ENCODE measurements at places on chromosomes 4 and X.

- DNase-seq = no peak
These were observed 35.1 kb upstream of the NR3C2 start for GRCh38 chr4:148477276-148477675.

- no peak for DNase-seq
These were observed 32.5 kb downstream of the FTHL17 start for GRCh38 chrX:31039327-31039711.

DNA sequence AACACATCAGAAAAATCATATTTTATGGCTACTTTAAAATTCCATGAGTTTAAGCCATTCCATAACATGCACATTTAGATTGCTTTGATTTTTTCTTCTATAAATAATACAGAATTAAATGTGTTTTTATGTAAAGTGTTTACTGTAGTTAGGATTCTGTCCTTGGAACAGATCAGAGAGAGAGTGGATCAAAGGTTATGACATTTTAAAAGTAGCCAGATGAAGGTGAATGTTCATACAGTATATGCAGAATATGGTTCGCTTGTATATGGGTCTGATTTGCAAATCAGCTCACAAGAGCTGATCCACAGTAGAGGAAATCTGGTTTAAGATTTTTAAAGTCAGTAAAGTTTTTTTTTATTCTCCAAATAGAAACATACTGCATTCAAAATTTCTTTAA is 7.2 kb upstream of the PALLD start:
- no peak for DNase-seq

- no peak for DNase-seq
These were observed 2.2 kb downstream of the RP2 start for GRCh38 chrX:46838974-46839480.

DNA sequence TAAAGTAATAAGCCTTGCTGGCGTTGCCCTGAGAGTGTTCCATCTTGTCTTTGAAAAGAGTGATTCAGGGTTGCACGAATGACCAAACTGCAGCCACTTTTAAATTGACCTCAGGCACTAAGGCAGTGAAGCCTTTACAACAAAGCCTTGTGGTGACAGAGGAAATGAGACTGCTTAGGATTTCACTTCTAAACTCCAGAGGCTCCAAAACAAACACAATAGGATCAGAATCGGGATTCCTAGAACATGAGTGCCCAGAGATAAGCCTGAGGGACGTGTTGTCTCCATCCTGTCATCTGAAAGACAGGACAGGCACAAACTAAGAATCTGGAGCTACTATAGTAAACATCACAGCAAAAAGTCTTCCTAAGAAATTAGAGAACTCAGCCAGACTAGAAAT is 405.2 kb downstream of the PPARGC1A start:
- no peak for DNase-seq

DNA sequence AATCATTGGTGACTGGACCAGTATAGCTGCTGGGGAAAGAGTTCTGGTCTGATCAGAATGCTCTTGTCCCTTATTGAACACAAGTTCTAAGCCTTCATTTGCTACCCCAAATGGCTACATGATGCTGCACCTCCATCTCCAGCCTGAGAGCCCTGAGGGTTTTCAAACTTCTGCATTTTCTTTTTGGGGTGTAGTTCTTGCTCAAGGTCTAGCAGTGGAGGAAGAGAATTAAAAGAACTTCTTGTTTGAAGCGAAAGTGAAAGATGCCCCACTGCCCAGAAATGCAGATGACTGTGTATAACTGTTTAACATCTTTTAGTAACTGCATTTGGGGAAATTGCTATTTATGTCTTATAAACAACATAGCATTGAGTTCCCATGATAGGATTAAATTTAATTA is 38.5 kb downstream of the LAMTOR3 start:
- DNase-seq = no peak

DNA sequence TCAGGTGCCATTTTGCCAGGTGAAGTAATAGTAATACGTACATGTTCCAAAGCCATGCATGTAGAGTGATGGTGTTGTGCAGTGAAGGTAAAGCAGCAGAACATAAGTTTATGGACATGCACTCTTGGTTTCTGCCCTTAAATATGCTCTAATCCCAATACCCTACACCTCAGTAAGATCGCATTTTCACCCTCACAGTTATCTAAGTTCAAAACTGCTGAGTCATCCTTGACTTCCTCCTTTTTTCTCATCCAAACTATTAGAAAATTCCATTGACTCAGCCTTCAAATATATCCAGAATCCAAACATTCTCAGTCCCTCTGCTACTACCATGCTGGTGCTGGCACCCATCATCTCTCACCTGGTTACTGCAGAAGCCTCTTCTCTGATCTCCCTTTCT is 652.9 kb upstream of the IGFBP7 start:
- no peak for DNase-seq

DNA sequence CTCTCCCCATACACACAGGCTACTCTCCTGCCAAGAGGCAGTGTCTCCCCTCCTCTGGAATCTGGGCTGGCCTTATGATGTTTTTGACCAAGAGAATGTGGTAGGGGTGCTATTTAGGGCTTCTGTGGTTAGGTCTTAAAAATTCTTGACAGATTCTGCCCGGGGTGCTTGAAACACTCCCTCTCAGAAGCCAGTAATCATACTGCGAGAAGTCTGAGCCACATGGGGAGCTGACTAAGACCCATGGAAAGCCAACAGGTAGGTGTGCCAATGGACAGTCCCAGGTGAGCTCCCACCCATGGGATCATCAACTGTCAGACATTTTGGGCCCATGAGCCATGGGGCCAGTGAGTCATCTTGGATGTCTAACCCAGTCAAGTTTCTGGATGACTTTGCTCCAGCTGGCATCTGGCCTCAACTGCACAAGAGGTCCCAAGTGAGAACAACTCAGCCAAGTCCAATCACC is 315.7 kb downstream of the FBXW7 start:
- DNase-seq = no peak

DNA sequence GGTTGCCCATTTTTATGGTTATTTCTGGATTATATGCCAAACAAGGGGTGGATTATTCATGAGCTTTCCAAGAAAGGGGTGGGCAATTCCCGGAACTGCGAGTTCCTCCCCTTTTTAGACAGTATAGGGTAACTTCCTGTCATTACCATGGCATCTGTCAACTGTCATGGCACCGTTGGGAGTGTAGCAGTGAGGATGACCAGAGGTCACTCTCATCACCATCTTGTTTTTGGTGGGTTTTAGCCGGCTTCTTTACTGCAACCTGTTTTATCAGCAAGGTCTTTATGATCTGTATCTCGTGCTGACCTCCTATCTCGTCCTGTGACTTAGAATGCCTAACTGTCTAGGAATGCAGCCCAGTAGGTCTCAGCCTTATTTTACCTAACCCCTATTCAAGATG is 57.6 kb downstream of the SH3KBP1 start:
- no peak for DNase-seq

- DNase-seq = no peak
These were observed 42.9 kb downstream of the FNIP2 start for GRCh38 chr4:158811704-158812103.

DNA sequence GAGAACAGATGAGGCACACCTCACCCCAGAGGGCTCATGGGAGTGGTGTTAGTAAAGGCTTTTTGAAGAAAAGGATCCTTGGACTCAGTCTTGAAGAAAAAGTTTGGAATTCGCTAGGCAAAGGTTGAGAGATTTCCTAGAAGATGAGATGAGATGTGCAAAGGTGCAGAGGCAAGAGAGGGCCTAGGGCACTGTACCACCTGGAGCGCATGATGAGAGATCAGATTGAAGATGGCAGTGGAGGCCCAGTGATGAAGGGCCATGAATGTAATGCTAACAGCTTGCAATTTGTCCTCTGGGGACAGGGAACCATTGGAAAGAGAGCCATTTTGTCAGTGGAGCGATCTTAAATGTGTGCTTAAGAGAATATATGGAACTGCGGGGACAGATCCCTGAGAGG is 45.0 kb downstream of the PGRMC2 start:
- no peak for DNase-seq

GRCh38 chr4:10029403-10029802 is 8.1 kb upstream of the SLC2A9 start:
- no peak for DNase-seq

- DNase-seq = no peak
These were observed 93.1 kb downstream of the PSAPL1 start for GRCh38 chr4:7341491-7342222.

DNA sequence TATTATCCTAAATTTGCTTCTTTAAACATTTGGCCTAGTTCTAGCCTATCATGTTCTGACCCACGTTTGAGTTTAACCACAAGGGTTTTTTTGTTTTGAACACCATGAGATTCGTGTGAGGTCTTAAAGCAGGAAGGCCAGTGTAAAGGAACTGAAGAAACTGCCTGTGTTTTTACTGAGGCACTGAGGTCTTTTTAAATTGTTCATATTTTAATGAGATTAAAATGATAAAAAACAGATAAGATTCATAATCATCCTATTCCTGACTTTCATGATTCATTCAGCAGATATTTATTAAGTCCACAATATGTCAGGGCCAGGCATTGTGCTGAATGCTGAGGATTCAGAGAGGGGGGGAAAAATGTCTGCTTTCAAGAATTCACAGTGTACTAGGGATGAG is 3.2 kb downstream of the RPS6KA3 start:
- no peak for DNase-seq

DNA sequence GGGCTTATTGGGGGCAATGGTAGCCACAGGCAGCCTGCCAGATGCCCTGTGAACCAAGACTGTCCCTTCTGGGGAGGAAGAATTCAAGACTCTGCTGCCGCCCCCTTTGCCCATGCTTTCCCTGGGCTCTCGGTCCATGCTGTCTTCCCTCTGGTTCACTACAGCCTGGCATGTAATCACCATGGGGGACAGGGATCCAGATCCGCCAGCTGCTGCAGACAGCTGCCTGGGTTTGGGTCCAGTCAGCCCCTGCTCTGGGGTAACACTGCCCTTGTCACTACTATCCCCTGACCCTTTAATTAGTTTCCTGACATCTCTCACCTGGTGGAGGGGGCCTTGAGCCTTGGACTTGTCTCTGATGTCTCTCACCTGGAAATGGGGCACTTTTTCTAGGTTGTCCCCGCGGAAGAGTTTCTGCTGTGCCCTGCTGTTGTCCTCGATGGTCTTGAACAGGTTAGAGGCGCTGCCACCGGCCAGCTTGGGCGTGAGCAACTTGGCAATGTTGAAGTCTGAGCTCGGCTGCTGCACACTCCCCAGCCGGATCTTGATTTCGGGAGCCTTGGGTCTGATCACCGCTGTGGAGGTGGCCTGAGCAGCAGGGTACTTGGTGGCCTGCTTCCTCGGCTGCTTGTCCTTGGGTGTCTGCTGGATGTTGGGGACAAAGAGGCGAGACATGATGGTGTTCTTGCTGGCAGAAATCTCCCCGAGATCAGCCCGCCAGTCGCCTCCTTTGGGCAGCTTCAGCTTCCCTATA is 6.4 kb downstream of the C4orf54 start:
- DNase-seq = no peak

- DNase-seq = no peak
These were observed 53.3 kb upstream of the LAS1L start for GRCh38 chrX:65587616-65588526.
